ENCODE measurements at places on chromosomes 2 and 18.

DNA sequence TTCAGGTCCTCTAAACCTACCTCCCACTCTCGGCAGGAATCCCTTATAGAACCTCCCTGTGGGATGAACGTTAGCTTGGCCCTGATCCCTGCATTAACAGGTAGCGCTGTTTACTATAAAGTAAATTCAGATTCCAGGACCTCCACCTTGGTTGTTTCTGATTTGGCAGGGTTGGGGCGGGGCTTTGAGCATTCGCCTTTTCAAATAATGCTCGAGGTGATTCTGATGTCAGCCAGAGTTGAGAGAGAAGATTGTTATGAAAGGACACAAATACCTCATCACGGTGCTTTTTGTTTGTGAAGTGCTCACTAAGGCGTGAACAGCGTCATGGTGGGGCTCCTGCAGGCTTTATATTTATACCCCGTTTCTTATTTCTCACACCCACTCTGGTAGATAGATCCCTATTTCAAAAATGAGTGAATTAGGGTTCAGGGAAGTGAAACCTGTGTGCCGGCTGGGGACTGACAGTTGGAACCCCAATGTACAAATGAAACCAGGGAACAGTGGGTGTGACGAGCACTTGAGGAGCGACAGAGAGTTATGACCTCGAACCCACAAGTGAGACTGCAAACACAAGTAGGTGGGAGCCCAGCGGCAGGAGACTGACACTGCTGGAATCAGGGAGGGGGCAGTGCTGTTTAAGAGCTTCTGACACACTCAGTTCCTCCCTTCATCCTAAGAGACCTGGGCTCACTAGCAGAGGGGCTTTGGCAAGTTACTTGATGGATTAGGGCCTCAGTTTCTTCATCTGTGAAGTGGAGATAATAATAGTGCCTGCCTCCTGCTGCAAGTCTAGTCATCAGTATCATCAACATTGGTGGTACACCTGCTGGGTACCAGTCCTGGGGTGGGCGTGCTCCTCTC lies 14.2 kb upstream of the CXCR4 start:
- peak; percentile 73 for DNase-seq

GRCh38 chr2:20106746-20107145 lies 55.3 kb upstream of the LAPTM4A start:
- DNase-seq, result peak; percentile 54

DNA sequence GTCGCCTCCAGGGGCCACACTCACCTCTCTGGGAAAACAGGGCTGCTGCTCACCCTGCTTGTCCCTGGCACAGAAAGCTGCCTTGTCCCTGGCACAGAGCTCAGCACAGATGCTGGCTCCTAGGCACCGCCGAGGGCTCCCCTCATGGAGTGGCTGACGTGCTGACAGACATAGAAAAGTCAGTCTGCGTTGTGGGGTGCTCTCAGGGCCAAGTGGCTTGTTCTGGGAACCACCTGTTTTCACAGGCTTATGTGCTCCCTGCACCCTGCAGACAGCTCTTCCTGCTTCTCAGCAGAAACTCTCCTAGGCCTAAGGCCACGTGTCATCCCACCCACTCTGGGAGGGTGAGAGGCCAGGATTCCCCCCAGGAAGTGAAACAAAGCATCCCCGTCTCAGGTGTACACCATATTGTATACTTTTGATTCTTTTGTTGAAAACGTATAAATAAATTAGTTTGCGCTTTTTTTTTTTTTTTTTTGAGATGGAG lies 84.7 kb upstream of the TMEM200C start:
- no peak for DNase-seq

- DNase-seq, result no peak
Measured at GRCh38 chr2:230885463-230886130, 20.9 kb downstream of the ITM2C start.

DNA sequence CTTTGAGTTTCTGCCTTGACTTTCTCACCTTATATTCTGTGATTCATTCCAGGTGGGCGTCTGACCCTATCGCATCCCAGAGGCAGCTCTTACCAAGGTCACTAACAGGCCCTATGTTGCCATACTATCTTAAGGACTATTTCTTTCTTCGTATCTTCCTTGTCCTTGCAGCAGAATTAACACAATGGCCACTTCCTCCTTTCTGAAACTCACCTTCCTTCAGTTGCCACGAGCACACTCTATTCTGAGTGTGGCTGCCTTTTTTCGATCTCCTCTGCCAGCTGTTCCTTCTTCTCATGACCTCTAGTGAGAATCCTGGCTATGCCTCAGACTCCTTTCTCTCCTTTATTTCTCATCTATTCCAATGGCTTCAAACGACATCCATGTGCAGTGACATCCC lies 160.4 kb upstream of the CCDC195 start:
- DNase-seq, result no peak

GRCh38 chr2:65554765-65555591 lies 122.6 kb upstream of the SPRED2 start:
- peak; percentile 26 for DNase-seq

- peak; percentile 60 for DNase-seq
Measured at GRCh38 chr2:25251422-25252273, 83.3 kb upstream of the POMC start.

DNA sequence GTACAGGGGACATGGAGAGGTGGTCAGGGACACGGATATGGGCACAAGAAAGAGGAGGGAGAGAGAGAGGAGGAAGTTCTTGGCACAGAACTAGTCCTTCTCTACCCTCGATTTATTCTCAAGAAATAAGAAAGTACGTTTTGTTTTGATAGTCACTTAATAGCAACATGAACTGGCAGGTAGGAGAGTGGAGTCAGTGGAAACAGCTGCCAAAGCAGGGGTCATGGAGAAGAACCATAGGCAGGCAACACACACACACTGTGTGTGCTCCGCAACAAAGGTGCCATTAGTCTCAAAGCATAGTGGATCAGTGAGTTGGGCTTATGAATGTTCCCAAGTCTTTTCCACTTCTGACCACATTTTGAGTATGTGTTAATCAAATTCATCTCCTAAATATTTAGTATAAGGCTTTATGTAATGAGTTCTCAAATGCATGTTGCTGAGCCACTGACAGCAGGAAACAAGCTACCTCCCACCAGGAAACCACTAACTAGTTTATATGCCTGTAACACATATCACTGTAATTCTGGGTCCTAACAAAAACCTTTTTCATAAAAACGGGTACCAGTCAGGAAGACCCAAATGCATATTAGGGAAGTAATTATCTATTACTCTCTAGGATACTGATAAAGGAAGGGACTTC lies 41.1 kb downstream of the IWS1 start:
- DNase-seq, result no peak

DNA sequence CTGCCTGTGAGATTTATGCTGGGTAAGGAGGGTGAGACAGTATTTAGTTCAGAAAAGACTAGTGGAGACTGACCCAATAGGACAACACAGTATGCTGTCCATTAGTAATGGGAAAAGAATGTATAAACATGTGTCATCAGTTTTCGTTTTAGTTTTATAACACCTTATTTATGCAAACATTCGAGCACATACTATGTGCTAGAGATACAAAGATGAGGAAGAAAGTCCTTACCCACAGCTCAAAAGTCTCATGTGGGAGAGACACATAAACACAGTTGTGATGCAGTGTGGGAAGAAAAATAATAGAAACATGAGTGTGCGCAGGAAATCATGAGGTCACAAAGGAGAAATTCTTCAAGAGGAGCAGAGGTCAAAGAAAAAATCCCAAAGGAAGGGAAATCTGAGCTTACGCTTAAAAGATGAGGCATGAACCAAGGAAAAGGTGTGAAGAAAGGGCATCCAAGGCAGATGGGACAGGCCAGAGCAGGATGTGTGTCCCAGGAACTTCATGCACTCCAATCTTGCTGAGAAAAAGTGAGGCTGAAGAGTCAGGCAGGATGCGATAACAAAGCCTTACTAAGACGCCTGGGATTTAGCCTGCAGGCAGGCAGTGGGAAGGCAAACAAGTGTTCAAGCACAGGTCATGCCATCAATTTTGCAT lies 8.1 kb downstream of the METTL21A start:
- no peak for DNase-seq

DNA sequence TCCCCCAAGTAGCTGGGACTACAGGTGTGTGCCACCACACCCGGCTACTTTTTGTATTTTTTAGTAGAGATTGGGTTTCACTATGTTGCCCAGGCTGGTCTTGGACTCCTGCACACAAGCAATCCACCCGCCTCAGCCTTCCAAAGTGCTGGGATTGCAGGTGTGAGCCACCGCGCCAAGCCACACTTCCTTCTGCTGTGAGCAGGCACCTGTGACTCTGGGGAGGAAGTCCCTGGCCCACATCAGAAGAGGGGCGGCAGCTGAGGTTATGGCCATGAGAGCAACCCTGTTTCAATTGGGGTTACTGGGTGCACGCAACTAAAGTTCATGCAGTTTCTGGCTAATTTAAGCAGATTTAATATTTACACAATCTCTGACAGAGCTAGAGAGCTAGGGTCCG lies 91.0 kb downstream of the PLB1 start:
- peak; percentile 51 for DNase-seq

DNA sequence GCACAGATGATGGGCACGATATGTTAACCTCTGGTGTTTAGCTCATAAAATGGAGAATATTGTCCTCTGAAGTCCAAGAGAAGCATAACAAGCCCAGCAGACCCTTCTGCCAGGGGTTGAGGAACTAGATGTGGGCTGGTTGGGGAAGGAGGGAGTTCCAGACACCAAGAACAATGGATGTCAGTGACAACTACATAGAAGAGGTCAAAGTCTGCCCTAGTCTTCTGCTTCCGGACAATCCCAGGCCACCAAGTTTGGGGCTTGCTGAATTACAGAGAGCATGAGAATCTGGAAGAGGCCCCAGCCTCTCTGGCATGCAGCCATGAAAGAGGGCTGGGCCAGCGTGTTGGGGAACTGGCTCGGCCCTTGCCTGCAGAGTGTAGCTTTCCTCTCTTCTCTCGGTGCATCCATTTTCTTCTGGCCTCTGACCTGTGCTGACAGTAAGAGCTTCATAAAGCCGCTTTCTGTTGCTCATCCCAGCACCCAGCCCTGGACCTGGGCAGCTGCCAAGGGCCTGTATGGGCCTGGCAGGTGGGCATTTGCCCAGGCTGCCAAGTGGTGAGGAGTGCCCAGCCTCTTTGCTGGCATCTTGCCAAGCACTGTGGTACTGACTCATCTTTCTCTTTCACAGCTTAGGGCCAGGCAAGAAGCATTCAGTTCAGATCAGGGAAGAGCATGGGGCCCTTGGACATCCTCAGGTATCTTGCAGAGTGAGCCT lies 14.6 kb upstream of the LAPTM4A start:
- peak; percentile 39 for DNase-seq

DNA sequence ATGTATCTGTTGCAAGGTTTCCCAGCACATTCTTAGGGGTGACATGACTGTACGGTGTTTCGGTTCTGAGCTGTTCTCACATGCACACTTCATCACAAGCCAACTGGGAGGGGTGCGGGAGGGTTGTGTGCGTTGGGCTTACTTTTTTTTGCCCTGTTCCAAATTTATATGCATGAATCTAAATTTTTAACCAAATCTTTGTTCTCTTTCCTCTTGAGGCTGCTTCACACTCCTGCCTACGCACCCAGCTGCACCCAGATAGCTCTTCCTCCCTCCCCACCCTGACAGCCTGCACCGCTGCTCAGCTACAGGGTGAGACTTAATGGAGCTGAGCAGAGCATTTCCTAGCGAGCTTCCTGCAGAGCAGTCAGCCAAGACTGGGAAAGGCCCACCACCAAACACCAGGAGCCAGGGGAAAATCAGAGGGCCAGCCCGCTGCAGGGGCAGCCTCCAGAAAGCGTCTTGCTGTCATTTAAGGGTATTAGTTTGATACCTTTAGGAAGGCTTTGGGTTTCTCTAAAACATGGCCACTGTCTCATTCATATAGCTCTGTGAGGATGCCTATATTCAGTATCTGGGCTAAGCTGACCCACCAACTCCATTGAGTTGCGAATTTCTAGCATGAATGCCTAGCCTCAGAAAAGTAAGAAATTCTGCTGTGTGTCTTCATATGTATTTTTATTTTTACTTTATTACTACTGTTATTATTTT lies 84.5 kb downstream of the POU3F3 start:
- peak; percentile 47 for DNase-seq
